ENCODE measurements at places on chromosomes 4 and X.

GRCh38 chr4:52659722-52660261 lies 691 bp upstream of the USP46 start:
- no peaks in the 10 kb centered on the region for H3K27me3 ChIP-seq
- H3K27ac ChIP-seq: peak overlapping the region; percentile 99
- peak; percentile 10 for DNase-seq
- H3K4me3 ChIP-seq: peak overlapping the region; percentile 99
- H3K4me1 ChIP-seq: peaks cover 17% of the 10 kb centered on the region
- H3K36me3 ChIP-seq: peaks cover 4% of the 10 kb centered on the region

DNA sequence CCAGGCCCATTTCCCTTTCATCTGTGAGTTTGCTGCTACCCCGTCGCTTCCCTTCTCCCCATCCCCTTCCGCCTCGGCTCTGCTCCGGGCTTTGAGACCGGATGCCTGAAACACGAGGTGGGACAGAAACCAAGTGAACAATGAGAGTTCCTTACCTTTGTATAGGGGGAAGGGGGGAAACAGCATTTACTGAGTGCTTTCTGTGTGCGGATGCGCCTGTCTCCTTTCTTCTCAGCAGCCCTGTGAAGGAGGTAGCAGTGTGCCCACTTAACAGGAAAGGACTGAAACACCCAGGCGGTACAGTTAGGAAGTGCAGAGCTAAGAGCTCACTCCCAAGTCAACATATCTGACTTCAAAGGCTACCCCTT lies 43.2 kb upstream of the TMSB15B start:
- peak overlapping the region; percentile 75 for H3K4me3 ChIP-seq
- no peaks in the 10 kb centered on the region for H3K4me1 ChIP-seq
- H3K27me3 ChIP-seq: no peaks in the 10 kb centered on the region
- no peak for DNase-seq
- no peaks in the 10 kb centered on the region for H3K36me3 ChIP-seq
- H3K27ac ChIP-seq: peak overlapping the region; percentile 79

DNA sequence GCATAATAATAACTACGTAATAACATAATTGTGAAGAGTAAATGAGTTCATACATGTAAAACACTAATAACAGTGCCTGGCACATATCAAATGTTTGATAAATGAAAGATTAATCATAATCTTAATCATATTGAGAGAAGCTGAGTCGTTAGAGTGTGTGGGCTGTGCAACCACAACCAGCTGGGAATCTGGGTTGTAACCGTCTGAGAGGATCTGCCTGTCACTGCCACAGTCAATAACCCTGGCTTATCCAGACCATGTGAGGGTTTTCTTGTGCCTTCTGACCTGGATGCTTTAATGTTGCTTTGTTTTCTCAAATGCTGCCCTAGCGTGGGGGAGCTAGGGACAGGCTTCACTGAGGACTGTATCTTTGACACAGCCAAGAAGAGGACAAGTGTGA lies 73.9 kb downstream of the TRPC5 start:
- no peaks in the 10 kb centered on the region for H3K36me3 ChIP-seq
- H3K4me1 ChIP-seq: no peaks in the 10 kb centered on the region
- no peaks in the 10 kb centered on the region for H3K27me3 ChIP-seq
- DNase-seq: no peak

- H3K4me3 ChIP-seq: peak overlapping the region; percentile 83
- H3K27me3 ChIP-seq: no peaks in the 10 kb centered on the region
- no peaks in the 10 kb centered on the region for H3K4me1 ChIP-seq
- peak overlapping the region; percentile 96 for H3K27ac ChIP-seq
These were observed 632 bp upstream of the PCDH7 start for GRCh38 chr4:30719454-30720020.

DNA sequence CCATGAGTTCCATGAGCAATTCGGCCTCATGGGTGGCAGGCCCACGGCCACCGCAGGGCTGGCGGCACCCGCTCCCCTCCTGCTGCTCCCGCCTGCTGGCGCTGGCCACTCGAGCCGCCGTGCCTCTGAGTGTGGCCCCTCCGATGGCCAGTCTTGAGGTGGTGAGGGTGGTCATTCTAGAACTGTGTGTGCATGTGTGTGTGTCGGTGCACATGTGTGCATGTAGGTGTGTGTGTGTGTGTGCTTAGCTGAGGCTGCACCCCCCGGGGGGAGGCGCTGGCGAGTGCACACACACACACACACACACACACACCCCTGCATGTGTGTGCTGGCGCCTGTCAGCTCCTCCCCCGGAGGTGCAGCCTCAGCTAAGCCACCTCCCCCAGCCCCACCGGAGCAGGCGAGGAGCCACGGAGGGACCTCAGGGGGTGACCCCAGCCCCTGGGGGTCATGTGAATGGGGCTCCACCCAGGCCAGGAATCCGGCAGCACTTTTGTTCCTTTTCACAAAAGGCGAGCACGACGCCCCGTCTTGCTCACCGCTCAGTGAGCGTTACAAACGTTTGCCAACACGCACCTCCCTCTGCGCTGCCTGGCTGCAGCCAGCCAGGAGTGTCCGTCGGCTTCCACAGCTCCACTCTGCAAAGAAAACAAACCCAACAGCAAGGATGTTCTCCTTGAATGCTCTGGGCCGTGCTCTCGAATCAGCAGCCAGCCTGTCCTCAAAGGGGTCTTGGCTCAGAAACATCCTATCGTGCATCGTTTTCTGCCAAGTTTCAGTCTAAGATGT lies 29.9 kb downstream of the FGFRL1 start:
- no peaks in the 10 kb centered on the region for H3K27me3 ChIP-seq
- peak overlapping the region; percentile 37 for H3K4me3 ChIP-seq

- no peaks in the 10 kb centered on the region for H3K27me3 ChIP-seq
- H3K4me3 ChIP-seq: no peak overlapping the region
- no peaks in the 10 kb centered on the region for H3K4me1 ChIP-seq
These were observed 137.7 kb downstream of the BTC start for GRCh38 chr4:74656596-74656995.

DNA sequence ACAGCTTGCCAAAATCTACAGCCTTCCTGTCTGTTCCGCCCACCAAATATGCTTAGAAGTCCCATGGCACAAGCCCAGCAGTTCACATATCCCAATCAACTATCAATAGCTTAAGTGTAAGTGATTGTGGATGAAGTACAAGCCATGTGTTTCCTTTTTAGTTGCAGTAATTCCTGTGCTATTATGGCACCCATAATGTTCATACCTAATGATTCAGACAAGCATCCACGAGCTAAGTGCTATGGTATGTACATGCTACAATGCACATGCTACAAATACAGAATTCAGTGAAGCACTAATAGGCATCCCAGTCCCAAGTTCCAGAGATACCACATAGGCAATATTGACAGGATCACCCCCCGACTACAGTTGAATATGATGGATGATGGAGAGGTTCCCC lies 94.5 kb downstream of the PCDH19 start:
- no peaks in the 10 kb centered on the region for H3K36me3 ChIP-seq
- no peak overlapping the region for H3K4me3 ChIP-seq
- no peaks in the 10 kb centered on the region for H3K4me1 ChIP-seq
- no peaks in the 10 kb centered on the region for H3K27me3 ChIP-seq
- no peak for DNase-seq

DNA sequence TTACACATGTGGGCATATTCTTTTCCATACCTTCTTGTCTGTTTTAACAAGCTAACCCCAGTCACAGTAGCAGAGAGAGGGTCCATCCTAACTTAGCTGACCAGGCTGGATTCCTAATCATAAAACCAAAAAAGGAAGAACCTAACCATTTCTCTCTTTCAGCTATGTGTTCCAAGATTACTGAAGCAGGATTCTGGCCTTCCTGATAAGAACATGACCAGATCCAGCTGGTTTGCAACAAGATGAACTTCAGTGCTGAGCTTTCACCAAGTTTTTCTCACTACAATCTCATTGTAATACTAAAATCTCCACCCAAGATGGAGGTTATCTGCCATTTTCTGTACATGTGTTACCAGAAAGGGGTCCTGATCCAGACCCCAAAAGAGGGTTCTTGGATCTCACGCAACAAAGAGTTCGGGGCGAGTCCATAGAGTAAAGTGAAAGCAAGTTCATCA lies 20.4 kb upstream of the UBA6 start:
- peaks cover 7% of the 10 kb centered on the region for H3K36me3 ChIP-seq
- no peaks in the 10 kb centered on the region for H3K27me3 ChIP-seq
- H3K4me3 ChIP-seq: no peak overlapping the region
- H3K4me1 ChIP-seq: no peaks in the 10 kb centered on the region
- DNase-seq: no peak

DNA sequence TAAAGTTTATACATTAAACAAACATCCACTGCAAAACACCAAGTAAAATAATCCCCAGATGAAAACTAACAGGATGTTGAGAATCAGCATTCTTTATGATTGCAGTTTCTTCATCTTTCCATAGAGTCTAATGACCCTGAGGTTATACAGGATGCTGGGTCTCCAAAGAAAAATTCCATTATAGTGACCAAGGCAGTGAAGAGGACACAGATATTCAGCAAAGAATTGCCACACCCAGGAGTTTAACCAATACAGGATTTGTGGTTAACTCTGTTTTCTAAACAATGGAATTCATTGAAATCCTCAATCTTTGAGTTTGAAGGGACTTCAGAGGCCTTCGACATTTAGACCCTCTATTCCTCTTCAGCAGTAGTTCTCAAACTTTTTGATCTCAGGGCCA lies 76.2 kb upstream of the ESX1 start:
- DNase-seq: no peak
- H3K4me1 ChIP-seq: no peaks in the 10 kb centered on the region
- H3K27ac ChIP-seq: no peak overlapping the region
- H3K27me3 ChIP-seq: no peaks in the 10 kb centered on the region
- H3K36me3 ChIP-seq: no peaks in the 10 kb centered on the region

GRCh38 chr4:4387531-4388310 lies 819 bp downstream of the NSG1 start:
- H3K27ac ChIP-seq: no peak overlapping the region
- DNase-seq: no peak
- no peaks in the 10 kb centered on the region for H3K27me3 ChIP-seq
- peak overlapping the region; percentile 63 for H3K4me3 ChIP-seq
